ENCODE measurements at places on chromosomes 1 and 21. TPM values are rescaled to one million over a fixed set of nuclear protein-coding genes. Genes with fewer than 3 reads are reported as not detected.

- no peak for DNase-seq
Measured at GRCh38 chr1:39048745-39049370, 22.7 kb downstream of the NDUFS5 start.

GRCh38 chr1:175864183-175864582 is 120.8 kb upstream of the TNR start:
- DNase-seq, result no peak

GRCh38 chr1:192350356-192350755 is 33.6 kb downstream of the RGS21 start:
- DNase-seq, result no peak

- DNase-seq, result no peak
Measured at GRCh38 chr1:165222580-165222979, 133.9 kb downstream of the LMX1A start.

GRCh38 chr1:22673486-22674409 is 20.7 kb downstream of the C1QB start:
- peak; percentile 54 for DNase-seq

- no peak for DNase-seq
Measured at GRCh38 chr1:93699049-93699384, 17.4 kb upstream of the BCAR3 start.

GRCh38 chr1:60564916-60565750 is 491.6 kb upstream of the C1orf87 start:
- no peak for DNase-seq

Gene LRRC39
- polyA plus RNA-seq, result 1.6 TPM

Gene XCL1
- not detected for polyA plus RNA-seq

Gene CNKSR1
- 25.4 TPM for polyA plus RNA-seq

Gene S100A8
- polyA plus RNA-seq, result 14.4 TPM

Gene EVA1B
- 128 TPM for polyA plus RNA-seq

DNA sequence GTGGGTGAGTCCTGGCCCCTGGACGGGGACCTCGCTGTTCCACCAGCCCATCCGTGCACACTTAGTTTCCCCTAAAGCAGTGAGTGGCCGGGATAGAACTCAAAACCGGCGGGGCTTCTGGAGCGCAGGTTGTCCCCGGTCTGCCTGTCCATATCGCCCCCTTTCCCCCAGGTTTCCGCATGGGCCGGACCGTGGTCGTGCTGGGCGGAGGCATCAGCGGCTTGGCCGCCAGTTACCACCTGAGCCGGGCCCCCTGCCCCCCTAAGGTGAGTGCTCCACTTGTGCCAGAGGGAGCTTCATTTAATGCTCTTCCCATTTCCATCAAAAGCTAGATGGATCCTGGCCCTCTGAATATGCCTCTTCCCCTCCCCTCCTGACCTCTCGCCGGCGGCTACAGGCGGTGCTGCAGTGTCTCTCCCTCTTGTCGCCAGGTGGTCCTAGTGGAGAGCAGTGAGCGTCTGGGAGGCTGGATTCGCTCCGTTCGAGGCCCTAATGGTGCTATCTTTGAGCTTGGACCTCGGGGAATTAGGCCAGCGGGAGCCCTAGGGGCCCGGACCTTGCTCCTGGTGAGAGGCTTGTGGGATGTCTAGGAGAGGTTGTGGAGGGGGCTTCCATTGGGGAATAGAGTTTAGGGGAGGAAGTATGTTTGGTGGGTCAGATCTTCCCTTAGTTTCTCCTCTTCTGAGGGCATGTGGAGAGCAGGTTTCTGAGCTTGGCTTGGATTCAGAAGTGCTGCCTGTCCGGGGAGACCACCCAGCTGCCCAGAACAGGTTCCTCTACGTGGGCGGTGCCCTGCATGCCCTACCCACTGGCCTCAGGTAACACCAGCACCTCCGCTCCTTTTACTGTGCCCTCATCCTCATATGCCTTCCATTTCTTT is 683 bp downstream of the PPOX start:
- DNase-seq, result no peak

GRCh38 chr1:95383111-95383510 is 149.1 kb downstream of the RWDD3 start:
- no peak for DNase-seq

DNA sequence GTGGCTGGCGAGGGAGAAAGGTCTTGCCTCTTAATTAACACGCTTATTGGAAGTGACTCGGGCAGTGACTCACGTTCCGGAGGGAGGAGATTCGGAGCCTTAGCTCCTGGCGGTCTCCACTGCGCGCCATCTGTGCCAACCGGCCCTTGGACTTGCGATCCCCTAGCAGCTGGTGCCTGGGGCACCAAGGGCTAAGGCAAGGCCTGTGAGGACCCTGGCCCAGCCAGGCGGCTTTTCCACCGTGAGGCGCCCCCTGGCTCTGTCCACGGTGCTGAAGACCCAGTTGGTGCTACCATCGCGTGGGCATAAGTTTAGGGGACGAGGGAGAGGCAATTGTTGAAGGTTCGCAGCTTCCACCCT is 1.3 kb upstream of the SYT6 start:
- peak; percentile 54 for DNase-seq

Data from renal pelvis (tissue), 12 donors.